ENCODE measurements at places on chromosomes 7 and 10. TPM values are rescaled to one million over a fixed set of nuclear protein-coding genes. Genes with fewer than 3 reads are reported as not detected.
A peak's percentile ranks its signal among the peaks of the same experiment; 100 is the strongest.

KAT6B gene
- 45.4 TPM for total RNA-seq

LOXL4 gene
- total RNA-seq = 6.2 TPM

GRCh38 chr10:3995302-3996210 is 210.5 kb upstream of the KLF6 start:
- no peak for DNase-seq

GRCh38 chr10:78627254-78627795 is 441.4 kb upstream of the ZMIZ1 start:
- DNase-seq = no peak

DNA sequence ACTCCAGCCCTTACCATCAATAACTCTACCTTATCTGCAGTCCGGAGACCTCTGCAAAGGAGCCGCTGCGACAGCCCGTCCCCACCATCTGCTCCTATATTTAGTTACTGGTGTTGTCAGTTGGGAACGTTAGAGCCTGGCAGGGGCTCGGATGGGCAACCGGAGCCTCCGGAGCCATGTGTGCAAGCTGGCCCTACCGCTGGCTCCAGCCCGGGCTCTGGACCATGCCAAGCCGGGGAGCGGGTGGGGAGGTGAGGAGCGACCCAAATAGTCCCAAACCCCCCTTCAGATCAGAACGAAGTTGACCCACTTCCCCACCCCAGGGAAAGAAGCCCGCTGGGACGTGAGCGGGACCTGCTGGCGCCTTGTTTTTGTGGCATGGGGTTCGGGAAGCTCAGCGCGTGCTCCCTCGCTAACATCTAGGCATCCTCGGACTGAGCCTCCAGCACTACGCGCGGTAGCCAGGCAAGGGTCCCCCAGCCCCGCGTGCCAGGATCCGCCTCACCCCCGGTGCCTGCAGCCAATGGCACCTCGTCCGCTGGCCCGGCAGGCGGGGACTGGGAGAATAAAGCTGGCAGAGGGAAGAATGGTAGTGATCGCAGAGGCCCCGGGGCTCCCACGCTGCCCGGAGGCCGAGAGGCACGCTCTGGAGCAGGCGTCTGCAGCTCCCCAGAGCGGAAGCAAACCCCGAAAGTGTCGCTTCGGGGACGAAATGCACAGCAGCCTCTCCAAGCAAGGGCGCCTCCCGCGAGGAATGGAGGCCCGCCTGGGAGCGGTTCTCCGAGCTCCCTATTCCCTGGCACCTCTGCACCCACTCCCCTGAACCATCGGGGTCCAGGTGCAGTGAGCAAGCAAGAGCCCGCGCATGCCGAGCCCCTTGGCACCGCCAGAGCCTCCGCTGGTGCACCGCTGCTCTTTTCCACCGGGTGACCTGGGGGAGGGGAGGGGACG is 679 bp downstream of the LRRC20 start:
- peak; percentile 78 for DNase-seq

SEMA3A gene
- 12.0 TPM for total RNA-seq

GRCh38 chr10:106661767-106662140 is 502.8 kb downstream of the SORCS1 start:
- DNase-seq = no peak

DNA sequence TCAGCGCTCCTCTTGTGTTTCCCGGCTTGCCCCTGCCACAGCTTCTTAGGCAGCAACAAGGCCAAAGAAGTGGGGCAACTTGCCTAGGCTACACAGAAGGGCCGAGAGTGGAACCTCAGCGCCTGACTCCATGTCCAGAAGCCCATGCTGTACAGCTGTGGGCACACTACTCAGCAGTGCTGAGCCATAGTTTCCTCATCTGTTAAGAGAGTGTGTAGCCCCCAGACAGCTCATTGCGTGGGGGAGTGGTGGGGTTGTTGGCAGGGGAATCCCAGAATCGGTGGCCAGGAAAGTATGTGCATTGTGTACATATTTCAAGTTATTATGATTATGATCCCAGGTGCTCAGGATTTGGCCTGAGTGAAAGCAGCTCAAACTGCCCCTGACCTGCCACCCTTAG is 96.2 kb downstream of the CDH23 start:
- DNase-seq = no peak

DNA sequence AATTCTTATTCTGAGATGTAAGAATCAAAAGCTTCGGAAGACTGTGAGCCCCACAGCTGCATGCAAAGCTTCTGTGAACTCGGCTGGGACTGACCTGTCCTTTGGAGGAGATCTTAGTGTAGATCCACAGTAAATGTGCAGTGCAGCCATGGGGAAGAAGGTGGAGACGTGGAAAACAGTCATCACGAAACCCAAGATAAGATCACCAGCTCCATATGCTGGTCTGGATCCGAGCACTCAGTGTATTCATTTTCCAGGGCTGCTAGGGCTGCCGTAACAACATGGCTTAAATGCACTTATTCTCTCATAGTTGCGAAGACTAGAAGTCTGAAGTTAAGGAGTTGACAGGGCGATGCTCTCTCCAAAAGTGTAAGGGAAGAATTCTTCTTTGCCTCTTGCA is 143.0 kb upstream of the TCF7L2 start:
- no peak for DNase-seq

DNA sequence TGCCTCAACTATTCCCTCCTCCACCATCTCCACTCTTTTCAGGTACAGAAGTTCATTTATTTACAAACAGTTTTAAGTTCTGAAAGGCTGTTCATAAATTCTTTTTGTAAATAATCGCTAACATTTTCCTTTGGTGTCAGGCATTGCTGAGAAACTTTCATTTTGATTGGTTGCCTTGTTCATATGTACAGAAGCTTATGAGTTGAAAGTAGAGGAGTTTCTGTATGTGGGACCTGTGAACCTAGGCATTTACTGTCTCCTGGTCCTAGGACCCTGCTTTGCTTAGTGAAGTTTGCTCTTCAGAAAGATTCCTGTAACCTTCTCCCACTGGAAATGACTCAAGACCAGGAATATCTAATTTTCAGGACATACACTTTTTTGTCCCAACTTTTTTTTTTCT is 30.4 kb downstream of the CCSER2 start:
- DNase-seq = no peak

- DNase-seq = no peak
These were observed 12.4 kb downstream of the KLF6 start for GRCh38 chr10:3772361-3773171.
